ENCODE measurements at places on chromosomes 7 and 10. TPM values are rescaled to one million over a fixed set of nuclear protein-coding genes. Genes with fewer than 3 reads are reported as not detected.

Gene CFAP70
- 4.7 TPM for total RNA-seq

Gene PCGF6
- total RNA-seq: 11.2 TPM

Gene PILRB
- 27.1 TPM for total RNA-seq

Gene COMMD3
- total RNA-seq: 55.9 TPM

Gene PON3
- 3.5 TPM for total RNA-seq

Gene MCM10
- total RNA-seq: 5.4 TPM

Gene TMEM229A
- total RNA-seq: 2.1 TPM

DNA sequence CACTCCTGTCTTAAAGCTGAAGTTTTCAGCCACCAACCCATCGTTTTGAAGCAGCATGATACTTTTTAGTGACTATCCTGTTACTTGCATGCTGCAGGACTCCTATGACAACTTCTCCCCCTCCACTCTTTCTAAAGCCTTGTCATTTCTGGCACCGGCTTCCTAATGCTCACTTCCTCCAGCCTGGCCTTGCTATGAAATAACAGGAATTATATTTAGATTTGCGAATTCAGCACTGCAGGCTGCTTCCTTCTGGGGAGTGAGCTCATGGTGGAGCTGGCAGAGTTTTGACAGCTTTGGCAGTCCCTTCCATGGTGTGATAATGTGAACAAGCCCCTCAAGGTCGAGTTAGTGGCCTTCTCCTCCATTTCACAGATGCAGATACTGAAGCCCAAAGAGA, 13.4 kb downstream of the BLNK start:
- no peak overlapping the region for H3K27ac ChIP-seq
- no peaks in the 10 kb centered on the region for H3K36me3 ChIP-seq

- no peak overlapping the region for H3K27ac ChIP-seq
- no peaks in the 10 kb centered on the region for H3K4me1 ChIP-seq
- no peak overlapping the region for H3K4me3 ChIP-seq
- no peaks in the 10 kb centered on the region for H3K27me3 ChIP-seq
- no peak for DNase-seq
- H3K36me3 ChIP-seq: no peaks in the 10 kb centered on the region
These were observed 259.4 kb downstream of the PARD3 start for GRCh38 chr10:34555653-34556052.

DNA sequence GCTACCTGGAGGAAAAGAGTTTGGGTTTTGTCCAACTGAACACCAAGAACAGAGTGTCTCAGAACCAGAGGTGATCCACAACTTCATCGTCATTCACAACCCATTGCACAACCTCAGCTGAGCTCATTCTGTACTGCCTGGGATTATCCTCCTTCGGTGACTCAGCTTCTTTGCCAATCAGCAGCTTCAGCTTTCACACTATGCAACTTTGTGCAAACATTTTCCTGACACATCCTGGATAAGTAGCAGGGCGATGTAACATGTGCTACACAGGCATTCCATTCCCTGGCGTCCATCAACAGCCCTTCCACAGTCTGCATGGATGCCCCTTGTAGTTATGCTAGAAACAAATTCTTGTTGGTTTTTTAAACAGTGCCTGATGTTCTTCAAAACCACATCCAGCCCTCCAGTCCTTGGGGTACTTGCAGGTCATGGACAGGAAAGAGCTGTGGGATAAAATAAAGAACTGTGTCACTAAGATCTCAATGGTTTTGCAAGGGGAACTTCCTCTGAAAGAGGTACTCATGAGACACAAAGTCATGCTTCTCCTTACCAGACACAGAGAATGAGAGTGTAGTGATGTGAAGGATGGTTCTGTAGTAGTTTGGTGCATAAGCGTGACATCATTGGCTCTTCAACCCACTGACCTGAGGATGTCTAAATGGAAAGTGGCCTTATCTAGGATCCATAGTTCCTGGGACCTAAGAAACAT, 478.5 kb downstream of the KIF20B start:
- H3K4me1 ChIP-seq: peaks cover 3% of the 10 kb centered on the region
- H3K27me3 ChIP-seq: no peaks in the 10 kb centered on the region
- no peaks in the 10 kb centered on the region for H3K36me3 ChIP-seq
- no peak for DNase-seq
- H3K27ac ChIP-seq: no peak overlapping the region

DNA sequence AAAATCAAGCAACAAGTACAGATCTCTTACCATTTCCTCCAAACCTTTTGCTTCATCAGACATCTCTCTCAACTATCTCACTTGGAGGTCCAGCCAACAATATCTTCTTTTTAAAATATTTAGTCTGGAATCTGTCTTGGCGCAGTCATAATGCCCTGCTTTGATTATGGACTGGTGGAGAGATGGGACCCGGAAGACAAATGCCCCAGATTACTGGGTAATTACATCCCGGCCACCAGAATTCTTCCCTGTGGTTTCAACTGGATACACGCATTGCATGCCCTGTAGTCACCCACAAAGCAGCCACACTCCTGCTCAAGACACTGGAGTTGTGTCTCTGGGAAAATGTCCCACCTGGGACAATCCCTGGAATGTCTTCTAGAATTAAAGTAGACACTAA, 65.5 kb downstream of the BPGM start:
- H3K27ac ChIP-seq: no peak overlapping the region
- H3K27me3 ChIP-seq: no peaks in the 10 kb centered on the region
- no peaks in the 10 kb centered on the region for H3K4me1 ChIP-seq

DNA sequence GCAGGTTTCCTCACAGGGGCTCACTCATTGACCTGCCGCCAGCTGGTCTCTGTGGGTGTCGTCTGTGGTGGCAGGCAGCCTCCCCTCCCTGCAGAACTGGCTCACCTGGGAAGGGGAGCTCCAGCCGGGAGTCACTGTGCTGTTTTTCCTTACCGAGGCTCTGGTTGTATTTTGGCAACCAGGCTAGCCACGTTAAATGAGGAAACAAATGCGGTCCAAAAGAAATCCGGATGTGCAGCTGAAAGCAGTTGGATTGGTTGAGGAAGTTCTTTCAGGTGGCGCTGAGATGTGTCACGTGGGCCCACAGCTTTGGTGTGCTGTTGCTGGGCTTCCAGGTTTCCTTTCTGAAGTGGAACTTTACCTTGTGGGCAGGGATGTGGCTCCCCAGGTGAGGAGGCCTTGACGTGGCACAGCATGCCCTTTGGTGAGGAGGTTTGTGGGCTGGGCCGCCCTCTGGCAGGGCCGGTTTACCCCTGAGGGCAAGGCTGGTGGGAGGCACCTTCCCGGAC, 14.2 kb downstream of the MTURN start:
- H3K36me3 ChIP-seq: peaks cover 27% of the 10 kb centered on the region
- H3K27ac ChIP-seq: no peak overlapping the region
- no peak overlapping the region for H3K4me3 ChIP-seq
- DNase-seq: no peak
- no peaks in the 10 kb centered on the region for H3K27me3 ChIP-seq

- no peaks in the 10 kb centered on the region for H3K36me3 ChIP-seq
- no peak for DNase-seq
- no peaks in the 10 kb centered on the region for H3K4me1 ChIP-seq
- no peaks in the 10 kb centered on the region for H3K27me3 ChIP-seq
- H3K27ac ChIP-seq: no peak overlapping the region
- no peak overlapping the region for H3K4me3 ChIP-seq
These were observed 87.6 kb downstream of the XRCC2 start for GRCh38 chr7:152588350-152588749.

DNA sequence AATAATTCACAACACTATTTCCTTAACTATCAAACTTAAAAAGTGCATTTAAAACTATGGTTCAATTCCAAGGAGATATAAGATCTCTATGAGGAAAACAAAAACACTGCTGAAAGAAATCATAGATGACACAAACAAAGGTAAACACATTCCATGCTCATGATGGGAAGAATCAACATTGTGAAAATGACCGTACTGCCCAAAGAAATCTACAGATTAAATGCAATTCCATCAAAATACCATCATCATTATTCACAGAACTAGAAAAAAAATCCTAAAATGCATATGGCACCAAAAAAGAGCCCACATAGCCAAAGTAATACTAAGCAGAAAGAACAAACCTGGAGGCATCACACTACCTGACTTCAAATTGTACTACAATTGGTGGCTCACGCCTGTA, 159.9 kb upstream of the EEPD1 start:
- no peaks in the 10 kb centered on the region for H3K27me3 ChIP-seq
- H3K4me3 ChIP-seq: no peak overlapping the region
- no peaks in the 10 kb centered on the region for H3K36me3 ChIP-seq

- H3K27ac ChIP-seq: no peak overlapping the region
- no peaks in the 10 kb centered on the region for H3K36me3 ChIP-seq
- H3K4me1 ChIP-seq: peaks cover 8% of the 10 kb centered on the region
- no peak overlapping the region for H3K4me3 ChIP-seq
- no peaks in the 10 kb centered on the region for H3K27me3 ChIP-seq
- no peak for DNase-seq
These were observed 3.2 kb upstream of the RSU1 start for GRCh38 chr10:16820421-16820820.

DNA sequence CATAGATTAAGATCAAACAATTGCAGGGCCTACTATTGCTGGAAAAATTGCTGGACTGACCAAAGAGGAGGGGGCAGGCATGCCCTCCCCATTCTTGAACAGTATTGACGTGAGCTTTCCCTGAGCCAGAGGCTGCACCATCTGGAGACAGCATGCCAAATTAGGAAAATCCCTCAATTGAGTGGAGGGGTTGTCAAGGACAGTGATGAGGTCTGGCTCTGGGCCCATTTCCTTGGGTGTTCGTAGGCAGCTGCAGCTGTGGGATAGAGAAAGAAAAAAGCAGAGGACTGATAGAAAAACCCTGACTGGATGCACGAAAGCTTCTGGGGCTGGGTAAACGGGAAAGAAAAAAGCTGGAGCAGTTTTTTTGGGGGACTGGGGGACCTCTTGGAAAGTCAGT, 22.8 kb upstream of the ORC5 start:
- no peak overlapping the region for H3K4me3 ChIP-seq
- no peaks in the 10 kb centered on the region for H3K27me3 ChIP-seq
- no peak overlapping the region for H3K27ac ChIP-seq
- H3K36me3 ChIP-seq: no peaks in the 10 kb centered on the region
- DNase-seq: no peak
- peaks cover 10% of the 10 kb centered on the region for H3K4me1 ChIP-seq

DNA sequence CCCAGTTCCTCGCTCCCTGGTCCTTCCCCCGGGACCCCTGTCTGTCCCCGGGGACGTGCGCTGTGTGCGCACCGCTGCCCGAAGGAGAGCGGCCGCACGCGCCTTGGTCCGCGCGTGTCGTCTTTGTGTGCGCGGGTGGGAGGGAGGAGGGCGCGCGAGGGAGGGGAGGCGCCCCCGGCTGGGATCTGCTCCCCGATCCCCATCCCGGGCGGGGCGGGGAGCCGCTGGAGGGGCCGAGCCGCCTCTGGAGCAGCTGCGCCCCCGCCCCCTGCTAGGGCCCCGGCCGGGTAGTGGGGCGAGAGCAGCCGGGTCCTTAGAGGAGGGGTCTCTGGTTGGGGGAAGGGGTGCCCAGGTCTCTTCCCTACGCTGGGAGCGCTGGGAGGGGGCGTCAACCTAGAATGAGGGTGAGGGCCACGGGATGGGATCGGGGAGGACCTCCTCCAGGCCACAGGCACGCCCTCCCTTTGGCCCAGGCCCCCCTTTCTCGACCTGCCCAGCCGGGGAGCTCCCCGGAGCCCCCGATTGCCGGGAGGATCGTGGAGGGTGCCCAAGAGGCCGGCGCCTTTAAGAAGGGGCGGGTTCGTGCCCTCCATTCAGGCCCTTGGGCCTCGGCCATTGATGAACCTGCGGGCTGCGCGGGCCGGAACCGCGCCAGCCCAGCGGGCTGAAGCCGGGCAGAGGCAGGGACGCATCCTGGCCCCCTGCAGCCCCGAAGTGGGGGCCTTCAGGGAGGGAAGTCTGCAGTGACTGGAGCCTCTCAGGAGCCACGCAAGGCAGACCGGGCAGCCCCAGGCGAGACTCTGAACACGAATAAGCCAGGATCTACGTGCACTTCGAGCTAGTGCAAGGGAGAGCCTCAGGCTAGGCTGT, 678 bp downstream of the SH2B2 start:
- H3K27ac ChIP-seq: peak overlapping the region; percentile 57
- H3K27me3 ChIP-seq: no peaks in the 10 kb centered on the region
- peak; percentile 38 for DNase-seq
- H3K4me1 ChIP-seq: peaks cover 55% of the 10 kb centered on the region

- no peaks in the 10 kb centered on the region for H3K36me3 ChIP-seq
- DNase-seq: no peak
- H3K27ac ChIP-seq: no peak overlapping the region
- peaks cover 3% of the 10 kb centered on the region for H3K27me3 ChIP-seq
- H3K4me1 ChIP-seq: no peaks in the 10 kb centered on the region
These were observed 168.6 kb downstream of the NRP1 start for GRCh38 chr10:33165911-33166310.

DNA sequence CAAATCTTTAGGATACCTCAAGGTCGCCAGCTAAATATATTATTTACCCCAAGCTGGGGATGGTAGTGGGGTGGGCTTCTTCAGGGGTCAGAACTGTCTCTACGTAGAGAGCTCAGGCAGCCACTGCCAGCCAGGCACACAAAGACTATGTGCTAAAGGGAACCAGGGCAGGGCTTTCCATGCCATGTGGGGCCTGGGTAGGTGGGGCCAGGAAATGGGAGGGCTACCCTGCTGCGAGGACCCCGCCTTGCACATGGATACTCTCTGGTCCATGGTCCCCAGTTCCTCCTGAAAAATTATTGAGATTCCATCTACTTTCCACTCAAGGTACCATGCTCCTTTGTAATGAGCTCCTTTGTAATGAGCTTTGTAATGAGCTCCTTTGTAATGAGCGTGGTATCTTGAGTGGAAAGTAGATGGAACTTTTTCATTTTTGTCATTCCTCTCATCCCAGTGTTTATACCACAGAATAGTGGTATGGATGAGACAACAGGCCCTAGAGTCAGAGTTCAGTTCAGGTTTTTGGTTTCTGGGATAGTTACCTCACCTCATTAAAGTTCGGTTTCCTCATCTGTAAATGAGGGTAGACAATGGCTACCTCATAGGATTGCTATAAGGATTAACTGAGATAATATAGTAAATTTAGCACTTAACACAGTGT, 5.8 kb downstream of the SYNPO2L start:
- H3K27me3 ChIP-seq: no peaks in the 10 kb centered on the region
- peaks cover 9% of the 10 kb centered on the region for H3K36me3 ChIP-seq
- H3K27ac ChIP-seq: no peak overlapping the region
- DNase-seq: no peak
- H3K4me1 ChIP-seq: peaks cover 37% of the 10 kb centered on the region

GRCh38 chr10:3500408-3500856, 284.6 kb downstream of the KLF6 start:
- DNase-seq: peak; percentile 77
- no peaks in the 10 kb centered on the region for H3K27me3 ChIP-seq
- peaks cover 11% of the 10 kb centered on the region for H3K4me1 ChIP-seq
- peak overlapping the region; percentile 83 for H3K27ac ChIP-seq
- H3K36me3 ChIP-seq: no peaks in the 10 kb centered on the region
- H3K4me3 ChIP-seq: no peak overlapping the region
